Ascending aorta (tissue), 2 donors: ENCODE measurements at places on chromosomes 11 and 22.

DNA sequence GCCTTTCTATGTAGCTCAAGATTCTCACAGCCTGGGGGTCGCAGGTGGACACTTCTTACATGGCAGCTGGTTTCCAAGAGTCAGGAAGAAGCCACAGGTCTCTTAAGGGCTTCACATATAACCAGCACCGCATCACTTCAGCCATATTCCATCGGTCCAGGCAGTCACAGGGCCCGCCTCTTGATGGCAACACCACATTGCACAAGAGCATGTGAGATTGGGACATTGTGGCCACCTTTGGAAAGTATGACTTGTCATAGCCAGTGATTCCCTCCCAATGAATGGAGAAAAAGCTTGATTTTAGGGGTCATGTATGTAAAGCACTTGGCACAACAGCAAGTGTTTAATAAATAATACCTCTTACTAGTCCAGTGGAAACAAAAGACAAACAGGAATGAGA lies 98.3 kb downstream of the NCAM1 start:
- DNase-seq = no peak

GRCh38 chr11:36210529-36210928 lies 78.7 kb downstream of the COMMD9 start:
- no peak for DNase-seq

- DNase-seq = no peak
Observed at GRCh38 chr11:102583141-102583873, 41.8 kb downstream of the MMP20 start.

DNA sequence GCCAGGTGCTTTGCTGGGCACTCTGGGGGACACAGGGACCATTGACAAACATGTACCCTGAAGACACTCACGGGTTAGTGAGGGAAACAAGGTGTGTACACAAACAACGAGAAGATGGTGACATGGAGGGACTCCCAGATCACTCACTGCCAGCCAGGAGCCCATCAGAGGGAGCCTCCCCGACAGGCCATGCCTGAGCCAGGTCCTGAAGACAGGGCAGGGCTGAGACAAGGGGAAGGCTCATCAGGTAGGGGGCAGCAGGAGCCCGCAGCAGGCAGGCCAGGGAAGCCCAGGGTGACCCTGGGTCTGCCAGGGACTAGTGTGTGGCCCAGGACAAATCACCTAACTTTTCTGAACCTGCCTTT lies 127.9 kb downstream of the BUD13 start:
- no peak for DNase-seq
